ENCODE measurements at places on chromosomes 7 and 10.

DNA sequence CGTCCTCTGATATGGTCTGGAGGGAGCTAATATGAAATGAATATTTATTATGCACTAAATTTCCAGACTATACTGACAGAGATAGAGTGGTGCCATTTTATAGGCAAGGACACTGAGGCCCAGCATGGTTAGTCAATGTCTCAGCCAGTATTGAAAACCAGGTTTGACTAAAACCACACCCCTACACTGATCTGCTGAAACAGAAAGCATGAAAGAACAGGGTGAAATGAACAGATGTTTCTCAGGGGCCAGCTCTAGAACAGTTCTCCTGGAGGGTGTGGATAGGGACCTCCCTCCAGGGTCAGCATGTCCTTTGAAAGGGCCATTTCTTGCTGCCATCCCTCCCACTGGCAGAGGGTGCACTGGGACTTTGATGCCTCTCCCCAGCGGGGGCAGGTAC is 700.5 kb downstream of the GRID1 start:
- DNase-seq = no peak

GRCh38 chr10:24042884-24043283 is 166.1 kb upstream of the KIAA1217 start:
- no peak for DNase-seq

GRCh38 chr10:35633006-35633980 is 8.8 kb downstream of the FZD8 start:
- no peak for DNase-seq

- no peak for DNase-seq
Measured at GRCh38 chr7:85285527-85285926, 98.7 kb upstream of the SEMA3D start.

DNA sequence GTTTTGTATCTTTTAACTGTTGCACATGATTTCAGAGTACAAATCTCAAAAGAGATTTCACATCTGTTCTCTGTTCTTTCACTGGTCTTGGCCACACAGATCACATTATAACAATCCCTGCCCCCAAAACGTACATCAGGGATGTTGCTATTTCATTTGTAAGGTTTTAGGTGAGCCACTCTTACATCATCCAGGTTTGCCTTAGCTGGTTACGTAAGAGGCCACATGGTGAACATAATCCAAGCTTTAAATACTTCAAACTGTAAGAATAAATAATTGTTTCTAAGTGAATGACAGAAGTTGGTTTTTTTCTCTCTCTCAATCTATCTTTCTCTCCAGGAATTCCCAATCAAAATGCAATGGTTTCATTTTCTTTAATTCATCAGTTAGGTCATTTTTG is 245.9 kb upstream of the HGF start:
- DNase-seq = no peak

DNA sequence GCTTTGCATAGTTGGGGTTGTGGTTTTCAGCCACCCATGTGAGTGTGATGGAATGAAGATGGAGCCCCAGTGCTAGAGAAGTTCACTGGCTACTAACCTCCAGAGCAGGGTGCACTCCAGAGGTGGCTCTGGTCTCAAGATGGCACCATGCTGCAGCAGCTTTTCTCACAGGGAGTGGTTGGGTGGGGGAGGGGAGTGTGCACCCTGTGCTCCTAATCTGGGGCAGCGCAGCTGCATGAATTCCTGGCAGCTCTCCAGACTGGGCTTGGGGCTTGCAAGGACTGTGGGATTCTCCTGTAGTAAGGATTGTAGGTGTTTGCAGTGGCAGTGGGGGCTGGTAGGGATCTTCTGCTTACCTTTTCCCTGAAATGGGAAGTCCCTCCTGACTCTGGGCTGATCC is 23.7 kb downstream of the PHTF2 start:
- DNase-seq = no peak

DNA sequence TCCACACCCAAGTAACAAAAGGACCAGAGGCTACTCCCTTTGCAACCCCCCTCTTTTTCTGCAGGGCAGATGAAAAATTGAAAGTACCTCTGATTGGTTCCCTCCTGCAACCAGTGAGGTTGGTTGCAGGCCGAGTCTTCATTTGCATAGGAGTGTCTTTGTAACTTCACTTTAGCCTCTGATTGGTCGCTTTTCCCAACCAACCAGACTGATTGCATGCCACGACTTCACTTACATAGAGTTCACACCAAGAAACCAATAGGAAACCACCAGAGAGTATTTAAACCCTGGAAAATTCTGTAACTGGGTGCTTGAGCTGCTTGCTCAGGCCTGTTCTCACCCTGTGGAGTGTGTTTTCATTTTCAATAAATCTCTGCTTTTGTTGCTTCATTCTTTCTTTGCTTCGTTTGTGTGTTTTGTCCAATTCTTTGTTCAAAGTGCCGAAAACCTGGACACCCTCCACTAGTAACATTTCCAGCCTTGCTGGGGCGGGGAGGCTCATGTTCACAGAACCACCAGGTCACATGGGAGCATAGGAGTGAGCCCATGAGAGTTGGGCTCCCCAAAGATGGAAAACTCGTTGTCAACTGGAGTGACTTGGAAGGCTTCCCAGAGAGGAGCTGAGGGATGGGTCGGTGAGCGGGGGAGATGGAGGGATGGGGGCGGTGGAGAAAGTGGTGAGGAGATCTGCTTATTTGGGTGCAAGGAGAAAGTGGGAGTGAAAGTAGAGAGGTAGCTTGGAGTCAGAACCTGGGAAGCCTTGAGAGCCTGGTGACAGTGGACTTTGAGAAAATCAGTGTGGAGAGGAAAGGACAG is 223.6 kb downstream of the GFRA1 start:
- DNase-seq = no peak

- DNase-seq = no peak
Measured at GRCh38 chr10:101725296-101726114, 30.5 kb upstream of the FBXW4 start.

DNA sequence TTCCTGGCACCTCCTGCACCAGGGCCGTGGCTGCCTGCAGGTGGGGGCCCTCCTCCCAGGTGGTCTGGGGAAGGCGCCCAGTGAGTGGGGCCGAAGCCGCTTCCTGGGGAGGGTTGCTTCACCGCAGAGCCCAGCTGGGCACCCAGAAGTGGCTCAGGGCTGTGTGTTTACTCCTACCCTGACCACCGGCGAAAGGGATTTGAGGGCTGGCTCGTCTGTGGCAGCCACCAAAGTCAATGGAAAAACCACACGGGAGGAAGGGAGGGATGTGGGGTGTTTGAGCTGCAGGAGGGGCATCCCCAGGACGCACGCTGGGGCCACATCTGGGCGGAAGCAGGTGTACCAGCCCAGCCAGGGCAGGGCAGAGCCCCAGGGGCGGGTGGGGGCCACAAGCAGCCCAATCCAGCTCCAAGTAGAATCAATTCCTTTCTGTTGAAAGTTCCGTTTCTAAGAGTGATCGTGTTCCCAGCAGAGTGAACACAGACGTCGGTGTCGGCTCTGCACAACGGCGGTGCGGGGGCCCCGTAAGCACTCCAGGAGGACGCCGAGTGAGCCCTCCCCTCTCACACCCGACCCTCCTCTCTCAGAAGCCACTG is 69.9 kb downstream of the FOXL3 start:
- no peak for DNase-seq

DNA sequence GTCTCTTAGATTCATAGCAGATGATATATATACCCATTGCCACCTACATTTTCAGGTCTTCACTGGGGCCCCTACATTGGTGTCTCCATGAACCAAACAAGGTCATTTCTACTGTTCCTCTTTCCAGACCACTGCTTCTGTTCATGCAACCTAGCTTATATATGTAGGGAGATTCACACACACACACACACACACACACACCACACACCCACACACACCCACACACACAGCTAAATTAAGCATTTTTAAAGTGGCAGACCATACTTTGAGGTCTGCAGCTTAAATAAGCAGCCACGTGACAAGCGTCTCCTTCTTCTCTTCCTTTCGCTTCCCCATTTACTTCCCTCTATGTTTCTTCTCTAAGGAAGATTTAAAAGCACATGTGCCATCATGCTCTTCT is 70.0 kb upstream of the CC2D2B start:
- DNase-seq = no peak

DNA sequence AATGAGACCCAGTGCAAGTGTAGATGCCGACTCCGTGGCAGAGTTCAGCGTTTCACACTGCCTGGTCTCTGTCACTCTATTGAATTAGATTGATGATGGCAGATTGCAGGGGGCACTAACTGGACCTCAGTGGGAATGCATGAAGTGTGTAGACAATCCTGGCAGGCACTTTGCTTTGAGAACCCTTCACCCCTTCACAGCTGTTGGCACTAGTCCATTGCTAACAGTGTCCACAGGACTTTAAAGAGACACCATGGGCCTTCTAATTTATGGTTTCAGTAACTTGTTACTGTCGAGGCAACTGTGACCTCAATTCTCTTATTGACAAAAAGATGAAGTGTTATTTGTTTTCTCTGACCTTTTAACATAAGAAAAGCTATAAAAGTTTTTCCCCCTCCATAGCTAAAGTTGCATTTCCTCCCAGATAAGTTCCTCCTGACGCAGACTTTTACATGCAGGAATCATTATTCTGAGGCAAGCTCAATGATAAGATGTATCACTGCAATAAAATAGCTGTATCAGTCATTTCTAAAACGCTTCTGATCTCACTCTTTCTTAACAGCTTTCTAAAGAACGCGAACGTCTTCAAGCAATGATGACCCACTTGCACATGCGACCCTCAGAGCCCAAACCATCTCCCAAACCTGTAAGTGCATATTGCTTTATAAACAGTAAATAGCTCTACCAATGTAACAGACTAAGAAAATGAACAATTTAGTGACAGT is 238.9 kb downstream of the FOXP2 start:
- DNase-seq = no peak

DNA sequence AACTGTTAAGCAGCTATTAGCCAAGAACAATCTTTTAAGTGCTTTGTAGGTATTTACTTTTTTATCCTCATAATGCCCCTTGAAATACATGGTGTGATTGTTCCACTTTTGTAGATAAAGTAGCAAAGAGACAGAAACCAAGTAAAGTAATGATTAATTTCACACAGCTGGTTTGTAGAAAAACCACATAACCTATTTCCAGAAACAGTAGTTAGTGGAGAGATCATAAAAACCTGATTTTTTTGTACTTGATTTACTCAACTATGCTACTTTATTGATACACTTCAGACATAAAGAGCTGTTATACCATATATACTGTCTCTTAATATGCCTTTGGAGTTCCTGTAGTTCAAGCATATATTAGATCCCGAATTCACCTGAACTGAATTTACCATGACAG is 118.4 kb downstream of the SEMA3A start:
- DNase-seq = no peak

DNA sequence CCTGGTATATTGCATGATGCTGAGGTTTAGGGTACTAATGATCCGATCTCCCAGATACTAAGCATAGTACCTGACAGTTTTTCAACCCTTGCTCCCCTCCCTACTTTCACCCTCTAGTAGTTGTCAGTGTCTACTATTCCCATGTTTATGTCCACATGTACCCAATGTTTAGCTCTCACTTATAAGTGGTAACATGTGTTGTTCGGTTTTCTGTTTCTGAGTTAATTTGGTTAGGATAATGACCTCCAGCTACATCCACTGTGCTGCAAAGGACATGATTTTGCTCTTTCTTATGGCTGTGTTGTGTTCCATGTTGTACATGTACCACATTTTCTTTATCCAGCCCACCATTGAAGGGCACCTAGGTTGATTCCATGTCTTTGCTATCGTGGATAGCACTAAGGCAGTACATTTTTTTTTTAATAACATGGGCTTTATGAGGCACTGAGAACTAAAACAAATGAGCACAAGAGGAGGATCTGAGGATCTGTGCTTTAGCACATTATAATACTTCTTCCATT is 28.1 kb downstream of the ITGB8 start:
- DNase-seq = no peak

GRCh38 chr7:14394786-14395185 is 405.3 kb upstream of the ETV1 start:
- DNase-seq = no peak

DNA sequence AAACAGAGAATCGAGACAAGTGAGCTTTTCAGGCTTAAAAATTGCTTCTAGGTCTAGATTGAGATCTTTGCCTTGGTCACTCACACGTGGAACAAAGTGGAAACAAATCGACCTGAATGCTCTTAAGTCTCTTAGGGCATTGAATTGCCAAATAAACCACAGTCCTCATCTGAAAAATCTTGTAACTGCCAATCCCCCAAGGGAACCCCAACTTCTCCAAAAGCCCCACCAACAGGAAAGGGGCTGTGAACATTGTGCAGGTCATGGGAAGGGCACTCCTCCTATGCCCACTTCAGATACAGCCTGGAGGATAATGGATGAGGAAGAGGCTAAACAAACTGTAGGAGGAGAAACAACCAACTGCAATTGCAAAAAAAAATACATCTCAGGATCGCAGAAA is 91.3 kb downstream of the DGKI start:
- no peak for DNase-seq

DNA sequence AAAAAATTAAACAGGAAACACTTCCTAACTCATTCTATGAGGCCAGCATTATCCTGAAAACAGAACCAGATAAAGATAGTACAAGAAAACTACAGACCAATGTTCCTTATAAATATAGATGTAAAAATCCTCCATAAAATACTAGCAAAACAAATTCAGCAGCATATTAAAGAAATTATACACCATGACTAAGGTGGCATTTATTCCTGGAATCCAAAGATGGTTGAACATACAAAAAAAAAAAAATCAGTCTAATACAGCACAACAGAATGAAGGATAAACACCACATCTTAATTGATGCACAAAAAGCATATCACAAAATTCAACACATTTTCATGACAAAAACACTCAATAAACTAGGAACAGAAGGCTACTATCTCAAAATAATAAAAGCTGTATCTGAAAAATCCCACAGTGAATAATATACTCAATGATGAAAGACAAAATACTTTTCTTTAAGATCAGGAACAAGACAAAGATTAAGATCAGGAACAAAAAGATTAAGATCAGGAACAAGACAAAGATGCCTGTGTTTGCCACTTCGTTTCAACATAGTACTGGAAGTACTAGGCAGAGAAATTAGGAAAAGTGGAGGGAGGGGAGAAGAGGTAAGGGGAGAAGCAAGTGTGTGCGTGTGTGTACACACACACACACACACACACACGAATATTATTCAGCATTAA is 95.6 kb downstream of the SNX13 start:
- no peak for DNase-seq
